ENCODE measurements at places on chromosomes 12 and 14.

- no peak for DNase-seq
Observed at GRCh38 chr14:91378930-91379578, 38.6 kb downstream of the CCDC88C start.

DNA sequence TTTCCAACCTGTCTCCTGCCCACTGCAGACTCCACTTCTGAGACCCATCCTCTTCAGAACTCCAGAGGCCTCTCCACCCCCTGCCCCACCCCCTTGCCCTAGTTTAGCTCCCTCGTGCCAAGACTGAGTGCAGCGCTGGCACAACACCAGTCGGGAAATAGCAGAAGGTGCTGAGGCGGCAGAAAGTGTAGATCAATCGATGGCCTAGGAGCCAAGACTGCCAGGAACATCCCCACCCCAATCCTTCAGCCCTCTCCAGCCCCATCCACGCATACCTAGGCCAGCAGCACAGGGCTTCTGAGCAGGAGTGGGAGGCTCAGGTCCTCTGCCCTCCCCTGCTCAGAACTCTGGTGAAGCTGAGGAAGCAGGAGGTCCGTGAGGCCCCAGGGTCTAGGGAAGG lies 1.1 kb downstream of the CPNE6 start:
- DNase-seq: no peak

GRCh38 chr12:109197327-109197726 lies 80.9 kb downstream of the ACACB start:
- no peak for DNase-seq

- no peak for DNase-seq
Observed at GRCh38 chr12:130671556-130671955, 44.5 kb downstream of the RIMBP2 start.

DNA sequence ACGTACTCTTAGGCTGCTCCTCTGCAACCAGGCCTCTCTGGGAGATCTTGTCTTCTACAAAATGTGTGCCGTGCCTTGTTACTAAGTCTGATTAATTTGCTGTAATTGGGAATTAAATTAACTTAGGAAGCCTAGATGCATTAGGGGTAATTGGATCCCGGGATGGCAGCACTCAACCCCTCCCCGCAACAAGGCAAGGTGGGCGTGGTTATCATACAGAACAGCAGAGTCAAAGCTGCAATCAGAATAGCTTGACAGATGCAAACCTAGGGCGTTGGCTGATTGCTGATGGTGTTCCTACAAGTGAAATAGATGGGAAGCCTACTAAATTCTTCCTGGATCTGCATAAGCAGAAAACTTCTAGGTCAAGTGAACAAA lies 34.5 kb upstream of the NFYB start:
- no peak for DNase-seq

DNA sequence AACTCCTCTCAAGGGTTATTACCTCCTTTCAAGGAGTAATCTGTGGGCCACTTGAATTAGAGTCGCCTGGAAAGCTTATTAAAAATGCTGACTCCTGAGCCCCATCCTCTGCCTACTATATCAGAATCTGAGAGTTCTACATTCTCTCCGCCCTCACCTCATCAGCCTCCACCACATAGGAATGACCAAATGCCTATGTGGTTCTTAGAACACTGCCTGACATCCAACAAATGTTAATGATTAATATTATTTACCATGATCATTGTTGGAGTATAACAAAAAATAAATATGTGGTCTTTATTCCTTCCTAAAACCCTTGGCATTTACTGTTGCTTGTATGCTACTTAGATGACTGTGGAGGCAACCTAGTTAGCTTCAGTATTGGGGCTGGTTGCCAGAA lies 91.9 kb downstream of the BBS10 start:
- no peak for DNase-seq

- DNase-seq: no peak
Observed at GRCh38 chr14:104917993-104918392, 6.7 kb upstream of the PLD4 start.

GRCh38 chr14:100428727-100429126 lies 105.6 kb downstream of the SLC25A47 start:
- no peak for DNase-seq

GRCh38 chr14:68791078-68791901 lies 1.6 kb downstream of the ZFP36L1 start:
- DNase-seq: peak; percentile 23

GRCh38 chr14:55731311-55731872 lies 151.4 kb downstream of the KTN1 start:
- no peak for DNase-seq

DNA sequence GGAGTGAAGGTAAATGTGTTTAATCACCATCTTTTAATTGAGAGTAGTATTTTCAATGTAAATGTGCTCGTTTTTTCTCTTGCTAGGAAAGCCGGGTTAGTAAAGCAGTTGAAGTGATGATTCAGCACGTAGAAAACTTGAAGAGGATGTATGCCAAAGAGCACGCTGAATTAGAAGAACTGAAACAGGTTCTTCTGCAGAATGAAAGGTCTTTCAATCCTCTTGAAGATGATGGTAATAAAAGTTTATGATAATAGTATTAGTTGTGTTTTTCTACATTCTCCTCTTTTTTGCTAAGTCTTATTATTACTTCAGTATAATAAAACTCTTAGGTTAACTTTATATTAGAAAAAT lies 93.9 kb downstream of the DNAI7 start:
- no peak for DNase-seq

DNA sequence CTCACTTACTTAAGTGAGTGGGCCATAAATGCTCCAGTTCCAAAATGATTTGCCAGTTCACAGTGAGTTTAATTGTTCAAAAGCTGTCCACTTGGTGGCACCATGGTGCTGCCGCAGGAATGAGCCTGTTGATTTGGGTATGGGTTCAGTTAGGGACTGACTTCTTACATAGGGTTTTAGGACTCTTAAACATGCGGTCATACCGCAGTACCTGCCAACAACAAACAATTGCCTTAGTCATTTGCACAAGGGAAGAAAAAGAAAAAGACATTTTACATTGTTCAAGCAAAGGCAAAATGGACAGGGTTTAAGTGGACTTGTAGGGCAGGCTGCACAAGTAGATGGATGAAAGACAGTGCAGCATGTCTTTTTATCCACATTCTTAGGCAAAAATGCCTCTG lies 80.0 kb upstream of the DBX2 start:
- DNase-seq: no peak

GRCh38 chr14:63899953-63900352 lies 47.1 kb downstream of the SYNE2 start:
- DNase-seq: no peak

DNA sequence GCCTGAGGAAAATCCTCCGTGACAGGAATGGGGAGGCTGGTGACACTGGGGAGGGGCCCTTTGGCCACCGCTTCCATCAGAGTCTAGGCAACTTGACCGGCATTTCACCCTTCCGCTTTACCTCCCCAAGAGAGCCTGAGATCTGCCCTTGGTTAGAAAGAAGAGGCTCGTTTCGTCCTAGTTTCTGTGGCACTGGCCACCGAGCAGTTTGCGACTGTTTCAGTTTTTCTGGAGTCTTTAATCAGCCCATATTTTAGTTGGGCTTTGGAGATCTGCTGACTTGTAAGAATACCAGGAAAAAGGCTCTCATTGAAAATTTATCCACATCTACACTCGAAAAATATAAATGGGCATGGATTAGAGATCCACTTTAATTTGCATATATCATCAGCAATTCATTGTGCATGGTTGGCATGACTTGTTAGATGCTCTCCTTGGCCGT lies 414 bp upstream of the ANKS1B start:
- no peak for DNase-seq

DNA sequence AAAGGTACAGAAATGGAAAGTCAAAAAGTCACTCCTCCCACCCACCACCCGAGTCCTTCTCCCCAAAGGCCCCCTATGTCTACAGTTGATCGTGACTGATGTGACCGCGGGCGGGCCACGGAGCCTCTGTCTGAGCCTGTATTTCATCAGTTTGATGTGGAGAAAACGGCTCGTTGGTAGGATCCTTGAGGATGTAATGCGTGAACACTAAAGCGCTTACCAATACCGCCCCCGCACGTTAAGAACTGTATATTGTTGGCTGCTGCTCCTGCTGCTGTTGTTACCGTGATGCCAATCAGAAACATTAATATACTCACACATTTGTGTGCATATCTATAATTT lies 24.6 kb upstream of the UBC start:
- no peak for DNase-seq

- no peak for DNase-seq
Observed at GRCh38 chr14:88868558-88869159, 44.2 kb downstream of the TTC8 start.

GRCh38 chr14:102554821-102555819 lies 37.3 kb upstream of the RCOR1 start:
- DNase-seq: peak; percentile 56

- no peak for DNase-seq
Observed at GRCh38 chr12:68264857-68265256, 11.5 kb upstream of the IL22 start.

GRCh38 chr12:117508468-117508867 lies 147.0 kb upstream of the NOS1 start:
- DNase-seq: no peak

- DNase-seq: no peak
Observed at GRCh38 chr12:110234755-110235154, 46.3 kb upstream of the ATP2A2 start.

GRCh38 chr12:57093415-57094207 lies 4.7 kb downstream of the NAB2 start:
- DNase-seq: peak; percentile 64

DNA sequence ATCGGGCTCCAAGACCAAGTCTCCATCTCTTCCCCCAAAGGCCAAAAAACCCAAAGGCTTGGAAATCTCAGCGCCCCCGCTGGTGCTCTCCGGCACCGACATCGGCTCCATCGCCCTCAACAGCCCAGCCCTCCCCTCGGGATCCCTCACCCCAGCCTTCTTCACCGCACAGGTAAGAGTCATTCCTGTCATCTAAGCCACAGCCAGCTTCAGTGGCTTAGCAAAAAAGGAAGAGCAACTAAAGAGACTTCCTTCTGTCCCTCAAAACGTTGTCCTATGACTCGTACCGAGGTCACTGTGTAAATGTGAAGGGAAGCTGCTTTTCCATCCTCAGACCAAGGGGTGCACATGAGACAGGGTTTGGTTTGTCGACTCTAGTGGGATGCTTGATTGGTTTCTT lies 53.4 kb downstream of the ELK3 start:
- no peak for DNase-seq

- no peak for DNase-seq
Observed at GRCh38 chr12:101042211-101042610, 167.8 kb downstream of the SLC5A8 start.

DNA sequence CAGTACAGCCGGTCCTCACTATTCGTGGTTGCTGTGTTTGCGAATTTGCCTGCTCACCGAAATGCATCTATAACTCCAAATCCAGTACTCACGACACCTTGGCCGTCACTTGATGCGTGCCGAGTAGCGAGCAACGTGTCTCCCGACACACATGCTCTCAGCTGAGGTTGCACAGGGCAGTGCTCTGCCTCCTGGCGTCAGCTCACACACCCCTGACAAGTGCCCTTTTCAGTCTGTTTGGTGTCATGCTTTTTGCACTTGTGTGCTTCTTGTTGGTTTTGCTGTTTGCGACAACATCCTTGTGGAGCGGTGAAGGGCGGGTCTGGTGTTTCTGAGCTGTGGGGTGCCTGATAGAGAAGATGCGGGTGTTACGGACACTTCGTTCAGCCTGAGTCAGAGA lies 110.4 kb upstream of the RFLNA start:
- DNase-seq: no peak

DNA sequence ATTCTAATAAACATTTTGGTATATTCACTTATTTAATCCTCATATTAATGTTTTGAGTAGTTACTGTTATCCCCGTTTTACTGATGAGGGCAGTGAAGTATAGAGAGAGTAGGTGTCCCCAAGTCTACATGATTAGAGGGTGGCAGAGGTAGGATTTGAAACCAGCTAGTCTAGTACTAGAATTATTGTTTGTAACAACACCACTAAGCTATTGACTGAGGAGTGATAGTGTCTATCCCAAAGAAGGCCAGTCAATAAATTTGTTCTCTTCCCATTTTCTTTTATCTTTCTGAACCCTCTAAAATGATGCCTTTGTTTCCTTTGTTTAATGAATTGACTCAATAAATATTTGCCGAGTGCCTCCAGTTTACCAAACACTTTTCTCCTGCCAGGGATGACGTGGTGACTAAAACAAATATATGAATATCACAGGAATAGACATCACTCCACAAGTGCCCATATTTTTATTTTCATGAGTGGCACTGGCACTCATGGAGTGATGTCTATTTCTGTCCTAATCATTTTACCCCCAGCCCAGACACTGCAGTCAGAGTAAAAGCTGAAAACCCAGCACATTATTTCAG lies 247.5 kb downstream of the SLC16A7 start:
- DNase-seq: no peak

DNA sequence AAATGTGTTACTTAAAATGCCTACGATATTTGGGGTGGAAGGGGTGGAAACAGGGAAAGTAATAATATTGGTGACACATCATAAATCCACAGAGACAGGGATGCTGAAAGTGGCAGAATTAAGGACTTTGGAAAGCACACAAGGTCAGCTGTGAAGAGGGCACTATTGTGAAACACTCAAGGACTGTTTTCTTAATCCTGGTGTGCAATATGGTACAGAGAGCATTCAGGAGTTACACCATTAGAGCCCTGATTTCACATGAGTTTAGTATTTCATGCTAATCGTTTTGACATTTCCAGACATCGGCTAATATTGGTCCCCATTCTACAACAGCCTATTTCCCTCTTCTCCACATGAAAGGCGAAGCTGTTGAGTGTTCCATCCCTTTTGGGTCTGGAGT lies 219.2 kb downstream of the MSRB3 start:
- DNase-seq: no peak

- no peak for DNase-seq
Observed at GRCh38 chr12:110165540-110166159, 41.5 kb downstream of the IFT81 start.

DNA sequence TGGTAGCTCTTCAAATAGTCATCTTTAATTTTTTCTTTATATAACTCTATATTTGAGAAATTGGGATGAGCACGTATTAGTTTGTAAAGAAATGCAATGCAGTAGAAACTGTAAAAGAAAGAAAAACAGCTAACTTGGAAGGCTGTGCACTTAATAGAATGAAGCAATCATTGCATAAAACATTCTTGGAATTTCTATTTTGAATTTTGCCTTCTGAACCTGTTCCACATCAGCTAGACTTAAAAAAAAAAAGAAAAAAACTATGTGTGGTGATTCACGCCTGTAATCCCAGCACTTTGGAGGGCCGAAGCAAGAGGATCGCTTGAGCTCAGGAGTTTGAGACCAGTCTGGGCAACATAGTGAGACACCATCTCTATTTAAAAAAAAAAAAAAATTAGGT lies 29.4 kb downstream of the SCN8A start:
- DNase-seq: no peak

GRCh38 chr12:42855362-42855950 lies 265.9 kb upstream of the PRICKLE1 start:
- DNase-seq: no peak

- no peak for DNase-seq
Observed at GRCh38 chr12:97941686-97942354, 479.2 kb downstream of the RMST start.

- no peak for DNase-seq
Observed at GRCh38 chr14:73757381-73757780, 43.2 kb upstream of the PNMA1 start.

DNA sequence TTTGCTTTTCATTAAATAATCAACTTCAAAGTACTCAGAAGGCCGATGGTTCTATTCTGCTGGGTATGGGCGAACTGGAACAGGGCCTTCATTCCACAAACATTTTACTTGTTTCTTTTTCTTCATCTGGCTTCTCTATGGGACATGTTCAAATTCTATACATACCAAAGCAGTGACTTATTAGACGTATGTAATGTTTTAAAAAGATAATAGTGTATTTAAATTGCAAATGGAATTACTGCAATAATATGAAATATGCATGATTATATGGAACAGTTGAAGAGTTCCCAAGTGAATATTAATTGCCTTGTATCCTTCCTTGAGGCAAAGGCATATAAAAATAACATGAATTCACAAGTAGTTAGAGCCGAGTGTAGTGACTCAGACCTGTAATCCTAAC lies 75.5 kb downstream of the FAR2 start:
- no peak for DNase-seq
